Stimulated activated naive CD8-positive, alpha-beta T cell treated with anti-CD3 and anti-CD28 coated beads, Interleukin-15, Interleukin-2, amounts not matched to agents 100 U/mL and 50 U/mL, for 24 hours (primary cell): ENCODE measurements at places on chromosomes 1 and 21.

GRCh38 chr1:220410611-220411010, 117.3 kb upstream of the MARK1 start:
- no peak for DNase-seq

- DNase-seq, result peak; percentile 60
Measured at GRCh38 chr1:19811206-19811851, 3.8 kb downstream of the RNF186 start.

GRCh38 chr1:6024376-6024775, 21.3 kb upstream of the KCNAB2 start:
- DNase-seq, result no peak

- no peak for DNase-seq
Measured at GRCh38 chr1:151970626-151971025, 23.0 kb downstream of the S100A10 start.

DNA sequence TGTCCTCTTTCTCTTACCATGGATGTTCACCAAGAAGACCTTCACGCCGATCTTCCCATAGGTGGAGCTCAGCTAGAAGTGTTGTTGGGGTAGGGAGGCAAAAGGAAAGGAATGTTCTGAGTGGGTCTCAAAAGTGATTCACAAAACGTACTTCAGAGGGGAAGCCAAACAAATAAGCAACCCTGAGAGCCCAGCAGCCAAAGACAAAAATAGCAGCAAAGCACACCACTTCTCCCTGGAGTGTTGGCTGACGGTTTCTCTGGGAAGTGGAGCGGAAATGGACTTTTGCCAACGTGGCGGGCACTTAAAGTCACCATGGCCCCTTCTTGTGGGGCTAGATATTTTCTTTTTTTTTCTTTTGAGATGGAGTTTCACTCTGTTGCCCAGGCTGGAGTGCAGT, 23.1 kb downstream of the SLC26A9 start:
- no peak for DNase-seq

- DNase-seq, result no peak
Measured at GRCh38 chr21:29449306-29449950, 150.7 kb downstream of the BACH1 start.

GRCh38 chr21:46634966-46635323, 529 bp upstream of the PRMT2 start:
- no peak for DNase-seq

GRCh38 chr1:158177700-158178450, 2.8 kb upstream of the CD1D start:
- DNase-seq, result peak; percentile 58

- no peak for DNase-seq
Measured at GRCh38 chr1:22975694-22976093, 3.0 kb upstream of the LACTBL1 start.

- no peak for DNase-seq
Measured at GRCh38 chr1:231776010-231776756, 149.6 kb downstream of the DISC1 start.

GRCh38 chr1:36703526-36704208, 221.0 kb upstream of the CSF3R start:
- peak; percentile 80 for DNase-seq

- no peak for DNase-seq
Measured at GRCh38 chr21:14866859-14867765, 197.7 kb downstream of the NRIP1 start.

DNA sequence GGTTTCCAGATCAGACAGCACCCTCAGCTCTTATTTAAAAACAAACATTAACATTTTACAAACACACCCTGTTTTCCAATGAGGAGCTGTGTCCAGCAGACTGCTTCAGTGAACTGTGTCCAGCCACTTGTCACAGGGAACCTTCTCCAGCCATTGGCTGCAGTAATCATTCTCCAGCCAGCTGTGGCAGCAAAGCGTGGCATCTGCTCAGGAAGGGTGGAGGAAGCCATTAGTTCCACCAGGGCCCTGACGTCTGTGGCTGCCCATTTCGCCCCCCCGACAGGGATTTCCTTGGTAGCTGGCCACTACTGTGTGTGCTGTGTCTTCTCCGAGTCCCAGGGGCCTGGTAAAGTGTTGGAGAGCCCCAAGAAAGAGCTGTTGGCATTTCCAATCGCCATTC, 62.9 kb upstream of the SELENON start:
- no peak for DNase-seq

GRCh38 chr1:172185996-172186395, 234.5 kb upstream of the C1orf105 start:
- DNase-seq, result no peak

GRCh38 chr1:1352786-1353388, 3.7 kb upstream of the DVL1 start:
- no peak for DNase-seq

- DNase-seq, result peak; percentile 61
Measured at GRCh38 chr1:209723756-209724693, 19.4 kb downstream of the HSD11B1 start.

GRCh38 chr1:16386454-16387113, 19.5 kb downstream of the SZRD1 start:
- no peak for DNase-seq

GRCh38 chr1:3717715-3718601, 34.3 kb upstream of the CCDC27 start:
- DNase-seq, result peak; percentile 30

DNA sequence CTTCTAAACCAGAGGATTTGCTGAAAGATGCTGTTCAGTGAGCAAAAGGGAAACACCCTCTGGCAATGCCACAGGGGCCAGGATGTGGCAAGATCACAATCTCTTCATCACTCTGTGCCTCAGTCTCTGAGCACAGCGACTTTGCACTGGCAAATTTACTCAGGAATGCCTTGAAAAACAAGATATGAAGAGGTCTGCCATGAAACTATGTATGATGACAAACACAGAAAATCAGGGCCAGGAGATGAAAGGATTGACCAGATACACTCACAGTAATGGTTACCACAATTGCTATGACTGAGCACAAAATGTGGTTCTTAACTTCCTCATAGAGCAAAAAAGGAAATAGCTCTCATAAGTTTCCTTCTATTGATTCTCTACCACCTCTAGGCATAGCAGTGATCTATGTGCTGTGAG, 5.8 kb downstream of the TTC13 start:
- peak; percentile 38 for DNase-seq

DNA sequence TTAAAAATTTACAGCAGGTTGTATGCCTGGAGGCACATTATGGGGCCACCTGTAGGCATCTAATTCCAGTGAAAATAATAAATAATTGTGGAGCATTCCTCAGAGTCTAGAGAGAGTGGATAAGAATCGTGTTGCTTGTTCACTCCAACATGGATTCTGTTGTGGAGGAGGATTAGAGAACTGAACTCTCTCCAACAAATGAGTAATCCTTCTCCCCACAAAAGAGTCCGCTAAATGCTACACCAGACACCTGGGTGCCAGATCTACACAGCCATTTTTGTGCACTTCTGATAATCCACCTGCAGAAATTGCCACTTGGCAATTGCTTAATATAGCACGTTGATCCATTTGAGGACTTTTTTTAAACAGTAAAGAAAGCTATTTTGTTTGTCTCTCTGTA, 113.7 kb upstream of the DPYD start:
- no peak for DNase-seq

DNA sequence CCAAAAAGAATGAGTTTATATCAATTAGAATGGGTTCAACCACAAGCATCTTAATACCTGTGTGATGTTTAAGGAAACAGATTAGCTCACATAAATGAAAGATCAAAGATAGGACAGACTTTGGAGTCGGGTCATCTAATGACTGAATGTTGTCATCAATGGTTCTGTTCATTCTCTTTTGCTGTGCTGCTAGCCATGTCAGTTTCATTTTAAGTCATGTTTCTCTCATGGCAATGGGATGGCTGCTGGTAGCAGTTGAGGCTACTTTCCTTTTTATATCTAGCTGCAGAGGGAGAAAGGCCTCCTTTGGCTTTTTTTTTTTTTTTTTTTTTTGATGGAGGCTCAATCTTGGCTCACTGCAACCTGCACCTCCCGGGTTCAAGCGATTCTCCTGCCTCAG, 86.9 kb upstream of the SPAG17 start:
- no peak for DNase-seq

GRCh38 chr1:7698641-7699040, 72.5 kb upstream of the VAMP3 start:
- no peak for DNase-seq

DNA sequence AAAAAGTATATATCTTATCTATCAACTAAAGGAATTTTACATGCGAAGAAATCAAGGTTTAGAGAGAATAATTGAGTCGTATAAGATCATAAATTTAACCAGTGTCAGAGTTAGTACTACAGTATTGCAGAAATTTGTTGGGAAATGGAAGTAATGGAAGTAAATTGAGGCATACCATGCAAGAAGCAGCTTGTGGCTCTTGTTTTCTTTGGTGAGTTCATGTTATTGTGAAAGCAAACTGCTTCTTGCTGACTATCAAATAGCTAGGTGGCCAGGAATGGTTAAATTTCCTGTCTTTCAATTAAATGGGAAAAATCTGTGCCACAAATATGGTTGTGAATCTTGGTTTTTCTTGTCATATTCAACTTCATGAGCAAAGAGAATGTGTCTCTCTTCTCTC, 652.7 kb downstream of the LMO4 start:
- no peak for DNase-seq

DNA sequence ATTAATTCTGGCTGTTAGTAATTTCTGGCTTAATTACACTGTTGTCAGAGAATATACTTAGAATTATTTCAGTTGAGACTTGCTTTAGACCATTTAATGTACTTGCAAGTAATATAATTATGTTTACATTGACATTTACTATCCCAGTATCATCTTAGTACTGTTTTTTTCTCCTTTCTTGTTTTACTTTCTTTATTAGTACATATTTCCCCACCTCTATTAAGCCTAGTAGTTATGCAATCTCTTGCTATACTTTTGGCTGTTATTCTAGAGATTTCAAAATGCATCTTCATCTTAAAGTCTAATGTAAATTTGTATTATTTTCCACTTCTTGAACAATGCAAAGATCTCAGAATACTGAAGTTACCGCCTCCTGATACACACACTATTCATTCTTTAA, 24.4 kb downstream of the BRWD1 start:
- no peak for DNase-seq

- DNase-seq, result no peak
Measured at GRCh38 chr1:200206340-200206739, 178.8 kb downstream of the NR5A2 start.

DNA sequence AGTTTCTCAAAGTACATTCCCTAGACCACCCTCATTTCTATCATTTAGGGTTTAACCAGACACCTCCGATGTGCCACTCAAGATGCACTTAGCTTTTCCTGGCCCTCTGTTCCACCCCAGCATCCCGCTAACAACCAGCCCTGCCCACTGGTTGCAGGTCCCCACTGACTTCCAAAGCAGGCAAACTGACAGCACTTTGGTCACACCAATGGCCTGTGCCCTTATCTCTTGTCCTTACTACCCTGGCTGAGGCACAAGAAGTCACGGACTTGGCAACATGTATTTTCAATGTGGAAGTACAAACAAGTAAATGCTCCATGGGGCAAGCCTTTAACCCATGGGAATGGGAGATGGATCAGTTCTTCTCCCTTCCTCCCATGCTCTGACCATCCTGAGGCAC, 357.1 kb downstream of the OMA1 start:
- DNase-seq, result no peak

DNA sequence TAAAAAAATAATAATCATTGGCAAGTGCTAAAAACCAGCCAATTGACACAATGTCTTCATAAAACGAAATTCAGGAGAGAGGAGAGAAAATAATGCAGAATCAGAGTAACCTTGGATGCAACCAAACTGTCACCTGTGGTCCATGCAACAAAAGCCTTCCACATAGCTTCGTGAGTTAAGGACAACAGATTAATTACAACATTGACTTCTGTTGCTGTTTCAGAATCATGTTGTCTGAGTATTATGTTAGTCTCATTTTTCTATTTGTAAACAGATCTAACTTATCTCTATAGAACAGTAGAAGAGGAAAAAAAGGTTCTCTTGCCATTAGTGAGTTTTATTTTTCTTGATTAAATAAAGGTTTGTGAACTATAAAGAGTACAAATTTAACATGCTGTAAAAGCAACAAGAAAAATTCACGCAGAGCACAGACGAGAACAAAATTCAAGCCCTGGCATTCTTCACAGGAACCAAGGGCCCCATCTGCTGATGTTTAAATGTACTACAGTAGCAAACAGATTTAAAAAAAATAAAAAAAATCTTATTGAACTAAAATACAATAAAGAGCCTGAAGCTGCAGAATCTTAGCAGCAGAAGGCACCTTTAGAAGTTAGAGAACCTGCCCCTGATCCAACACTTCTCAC, 381.1 kb upstream of the PKN2 start:
- DNase-seq, result no peak

DNA sequence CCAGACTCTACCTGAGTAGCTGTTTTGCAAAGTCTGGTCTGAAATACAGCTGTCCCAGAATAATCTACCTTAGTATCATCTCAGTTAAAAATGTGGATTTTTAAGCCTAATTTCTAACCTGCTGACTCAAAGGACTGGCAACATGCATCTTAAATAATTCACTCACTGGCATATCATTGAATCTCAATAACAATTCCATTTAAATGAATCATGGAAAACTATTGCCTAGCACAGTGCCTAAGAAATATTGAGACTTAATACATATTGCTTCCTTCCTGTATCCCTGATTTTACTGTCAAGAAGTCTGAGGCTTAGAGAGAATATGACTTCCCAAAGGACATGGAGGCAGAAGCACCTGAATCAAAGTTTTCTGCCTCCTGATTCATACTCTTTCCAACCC, 3.1 kb downstream of the CCDC190 start:
- no peak for DNase-seq

GRCh38 chr1:219374636-219375035, 201.0 kb downstream of the LYPLAL1 start:
- no peak for DNase-seq

DNA sequence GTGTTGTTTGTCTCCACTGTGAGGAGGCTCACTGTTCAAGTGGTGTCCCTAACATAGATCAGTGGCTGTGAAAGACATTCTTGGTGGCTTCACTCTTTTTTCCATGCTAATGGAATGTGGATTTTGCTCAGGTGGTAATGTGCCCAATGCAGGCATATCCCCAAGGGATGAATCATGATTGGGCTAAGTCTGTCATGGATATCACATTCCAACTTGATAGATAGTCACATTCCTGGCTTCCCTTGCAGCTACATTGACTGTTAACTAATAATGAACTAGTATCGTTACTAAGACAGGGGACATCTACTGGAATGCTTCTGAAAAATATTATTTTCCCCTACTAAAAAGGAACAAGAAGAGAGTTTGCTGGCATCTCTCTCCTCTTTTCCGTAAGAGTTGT, 86.3 kb upstream of the SOD1 start:
- DNase-seq, result no peak

DNA sequence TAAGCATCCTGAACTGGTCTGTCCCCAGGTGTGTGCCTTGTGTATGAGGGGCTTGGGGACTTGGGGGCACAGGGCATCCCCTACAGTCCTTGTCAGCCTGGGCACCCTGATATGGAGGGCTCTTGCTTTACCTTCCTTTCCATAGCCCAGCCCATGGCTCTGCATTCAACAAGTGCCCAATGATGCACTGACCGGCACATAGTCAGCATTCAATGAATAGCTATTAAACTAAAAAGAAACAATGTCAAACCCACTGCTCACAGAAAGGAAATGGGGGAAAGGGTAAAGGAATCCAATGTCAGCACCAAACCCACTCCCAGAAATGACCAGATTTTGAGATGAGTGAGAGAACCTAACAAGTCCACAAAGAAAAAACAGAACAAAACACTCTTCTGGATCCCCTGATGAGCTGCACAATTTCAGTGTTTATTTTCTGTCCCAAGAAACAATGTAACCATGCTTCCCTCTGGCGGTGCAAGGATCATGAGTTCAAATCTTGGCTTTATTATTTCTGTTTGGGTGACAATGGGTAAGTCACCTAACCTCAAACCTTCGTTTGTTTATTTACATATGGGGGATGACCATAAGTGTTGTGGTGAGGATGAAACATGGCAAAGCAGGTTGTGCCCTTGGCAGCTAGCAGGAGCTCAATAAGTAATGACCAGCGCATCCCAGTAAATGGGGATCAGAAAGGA, 22.0 kb downstream of the SYT6 start:
- DNase-seq, result no peak
